Karpas-422 (cell line): ENCODE measurements at places on chromosomes 16 and 17.

DNA sequence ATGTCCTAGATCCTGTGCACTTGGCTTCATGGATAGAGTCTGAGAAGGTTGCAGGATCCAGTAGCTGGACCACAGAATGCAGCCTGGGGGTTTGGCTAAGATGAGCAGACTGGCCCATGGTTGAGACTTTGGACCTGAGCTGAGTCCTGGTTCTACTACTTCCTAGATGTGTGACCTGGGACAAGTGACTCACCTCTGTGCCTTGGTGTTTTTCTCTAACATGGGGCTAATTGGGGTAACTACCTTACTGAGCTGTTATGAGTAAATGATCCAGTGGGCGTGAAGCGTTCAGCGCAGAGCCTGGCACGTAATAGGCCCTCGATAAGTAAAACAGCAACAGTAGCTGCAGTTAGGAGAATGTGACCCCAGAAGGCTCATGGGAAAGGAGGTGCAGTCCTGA is 38.8 kb downstream of the SNX20 start:
- no peak for DNase-seq

DNA sequence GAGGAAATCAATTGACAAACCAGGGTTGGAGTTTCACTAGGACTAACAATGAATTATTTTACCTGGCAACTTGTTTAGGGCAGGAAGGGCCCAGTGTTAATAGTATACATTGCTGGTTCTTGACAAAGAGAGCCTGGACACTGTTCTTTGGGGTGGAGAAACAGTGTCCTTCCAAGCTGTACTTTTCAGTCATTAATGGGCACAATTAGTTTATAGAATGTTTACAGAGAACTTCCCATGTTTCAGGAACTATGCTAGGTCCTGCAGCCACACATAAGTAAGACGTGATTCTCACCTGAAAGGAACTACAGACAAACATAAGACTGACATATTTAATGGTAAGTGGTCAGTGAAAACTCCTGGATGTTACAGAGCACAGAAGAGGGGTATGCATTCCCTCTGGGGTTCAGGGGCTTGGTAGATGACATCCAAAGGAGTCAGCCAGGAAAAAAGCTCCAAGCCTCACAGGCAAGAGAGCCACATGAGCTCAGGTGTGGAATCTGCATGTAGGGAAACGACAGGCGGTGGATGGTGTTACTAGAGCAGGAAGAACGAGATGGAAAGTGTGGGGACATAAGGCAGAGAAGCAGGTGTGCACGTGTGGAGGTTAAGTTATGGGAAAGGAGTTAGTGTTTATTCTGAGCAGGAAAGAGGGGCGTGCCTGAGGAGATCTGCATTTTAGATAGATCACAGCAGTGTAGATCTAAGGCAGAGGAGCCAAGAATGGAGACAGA is 3.8 kb upstream of the DYNLL2 start:
- DNase-seq, result no peak

- no peak for DNase-seq
Measured at GRCh38 chr17:68969101-68969500, 13.9 kb upstream of the ABCA8 start.

DNA sequence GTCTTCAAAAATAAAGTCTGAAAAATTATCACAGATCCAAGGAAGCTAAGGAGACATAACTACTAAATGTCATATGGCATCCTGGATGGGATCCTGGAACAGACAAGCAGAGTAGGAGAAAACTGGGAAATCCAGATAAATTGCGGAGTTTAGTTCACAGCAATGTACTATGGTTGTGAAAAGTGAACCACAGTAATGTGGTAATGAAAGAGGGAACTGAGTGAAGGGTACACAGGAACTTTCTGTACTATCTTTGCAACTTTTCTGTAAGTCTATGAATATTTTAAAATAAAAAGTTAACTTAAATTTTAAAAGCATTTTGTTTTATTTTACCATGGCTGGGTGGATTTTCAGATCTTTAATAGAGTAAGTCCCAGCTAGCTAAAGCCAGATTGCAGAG is 16.3 kb downstream of the SLFN12L start:
- DNase-seq, result no peak

DNA sequence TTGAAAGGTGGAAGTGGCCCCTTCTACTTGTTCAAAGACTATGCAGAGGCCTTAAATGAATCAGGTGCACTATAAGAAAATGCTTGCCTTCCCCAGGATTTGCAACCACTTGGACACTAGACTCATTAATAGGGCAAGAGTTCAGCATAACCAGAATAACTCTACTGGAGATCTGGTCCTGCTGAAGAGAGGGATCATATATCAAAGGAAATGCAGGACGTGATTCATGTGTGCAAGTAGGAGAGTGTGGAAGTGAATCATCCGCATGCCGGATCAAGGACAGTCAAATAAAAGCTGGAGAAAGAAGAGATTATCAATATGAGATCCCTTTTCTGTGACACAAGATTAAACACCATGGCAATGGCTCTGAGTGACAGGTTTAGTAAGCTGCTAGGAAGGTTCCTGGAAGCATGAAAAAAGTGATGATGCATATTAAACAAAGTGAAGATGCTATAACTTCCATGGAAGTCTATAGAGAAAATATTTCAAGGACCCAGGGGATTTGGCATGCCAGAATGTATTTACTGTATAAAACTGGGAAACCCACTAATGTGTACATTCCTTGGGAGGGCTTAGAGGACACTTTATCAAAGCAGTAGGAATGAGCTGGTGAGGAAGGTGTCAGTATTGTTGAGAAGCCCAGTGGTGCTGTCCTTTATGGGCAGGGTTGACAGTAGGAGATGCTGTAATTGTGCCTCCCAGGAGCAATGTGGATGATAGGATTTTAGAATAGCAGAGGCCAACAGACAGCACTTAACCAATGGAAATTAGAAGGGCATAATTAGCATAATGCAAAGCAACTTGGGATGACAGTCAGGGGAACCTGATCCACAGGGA is 133.1 kb downstream of the ABCA8 start:
- DNase-seq, result no peak

DNA sequence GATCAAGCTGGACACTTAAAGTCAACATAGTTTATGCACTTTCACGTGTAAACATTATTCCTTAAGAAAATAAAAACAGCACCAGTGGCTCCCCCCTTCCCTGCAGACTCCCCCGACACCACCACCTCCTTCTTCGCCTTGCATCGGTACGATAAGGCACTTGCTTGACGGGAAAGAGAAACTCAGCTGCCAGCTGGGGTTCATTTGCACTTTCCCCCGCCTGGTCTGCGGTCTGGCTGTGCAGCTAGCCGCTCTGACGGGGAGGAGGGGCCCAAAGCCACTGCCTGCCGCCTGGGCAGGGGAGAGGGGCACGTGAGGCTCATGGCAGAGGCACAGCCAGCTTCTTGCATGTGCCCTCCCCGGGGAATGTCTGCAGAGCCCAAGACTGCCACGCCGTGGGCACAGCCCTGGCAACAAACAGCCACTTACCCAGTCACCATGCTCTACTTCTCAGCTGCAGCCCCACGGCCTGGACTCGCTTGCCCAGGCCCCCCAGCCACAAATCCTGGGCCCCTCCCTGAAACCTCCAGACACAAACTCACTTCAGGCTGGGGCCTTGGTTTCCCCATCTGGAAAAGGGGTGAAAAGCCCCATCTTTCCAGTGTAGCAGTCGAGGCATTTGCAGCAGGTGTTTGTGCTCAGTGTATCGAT is 16.5 kb upstream of the PRM1 start:
- peak; percentile 85 for DNase-seq

GRCh38 chr16:84105948-84106740 is 10.6 kb downstream of the MBTPS1 start:
- DNase-seq, result no peak

DNA sequence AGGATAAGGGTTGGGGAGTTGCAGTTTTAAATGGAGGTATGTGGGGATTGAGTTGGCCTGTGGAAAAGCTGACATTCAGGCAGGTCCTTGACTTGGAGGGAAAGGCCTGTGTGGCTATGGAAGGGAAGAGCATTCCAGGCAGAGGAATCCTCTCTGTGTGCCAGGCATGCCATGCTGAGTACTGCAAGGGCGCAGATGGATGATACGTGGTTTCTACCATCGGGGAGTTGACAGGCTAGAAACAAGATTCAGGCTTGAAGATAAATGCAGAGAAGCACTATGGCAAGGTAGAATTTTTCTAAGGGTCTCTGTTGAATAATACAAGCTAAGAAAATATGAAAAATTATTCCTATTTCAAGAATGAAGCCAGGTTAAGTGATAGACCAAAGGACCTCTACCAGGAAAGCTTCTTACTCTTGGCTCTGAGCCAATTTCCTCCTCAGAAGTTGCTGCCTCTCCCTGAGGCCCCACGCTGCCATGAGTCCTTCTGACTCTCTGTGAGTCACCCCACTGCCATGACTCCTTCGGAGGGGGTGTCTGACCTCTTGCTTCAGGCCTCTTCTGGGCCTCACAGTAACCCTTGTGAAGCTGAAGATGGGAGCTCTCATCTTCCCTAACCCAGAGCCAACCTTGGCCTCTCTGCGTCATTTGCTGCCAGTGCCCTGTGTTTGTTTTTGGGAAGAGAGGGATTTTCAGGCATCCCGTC is 75.8 kb downstream of the WNT3 start:
- DNase-seq, result no peak

GRCh38 chr16:11757671-11758545 is 15.3 kb upstream of the TXNDC11 start:
- no peak for DNase-seq

DNA sequence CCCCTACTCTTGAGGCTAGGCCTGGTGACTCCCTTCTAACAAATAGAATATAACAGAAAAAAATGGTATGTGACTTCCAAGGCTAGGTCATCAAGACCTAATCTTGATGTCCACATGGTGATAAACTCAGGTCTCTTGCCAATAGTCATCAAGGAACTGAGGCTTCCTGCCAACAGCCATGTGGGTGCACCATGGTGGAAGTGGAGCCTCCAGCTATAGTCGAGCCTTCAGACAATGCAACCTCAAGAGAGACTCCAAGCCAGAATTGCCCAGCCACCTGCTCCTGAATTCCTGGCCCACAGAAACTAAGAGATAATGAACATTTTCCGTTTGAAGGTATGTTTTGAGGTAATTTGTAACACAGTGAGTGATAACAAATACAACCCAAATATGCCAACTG is 55.9 kb upstream of the SREBF1 start:
- DNase-seq, result no peak

DNA sequence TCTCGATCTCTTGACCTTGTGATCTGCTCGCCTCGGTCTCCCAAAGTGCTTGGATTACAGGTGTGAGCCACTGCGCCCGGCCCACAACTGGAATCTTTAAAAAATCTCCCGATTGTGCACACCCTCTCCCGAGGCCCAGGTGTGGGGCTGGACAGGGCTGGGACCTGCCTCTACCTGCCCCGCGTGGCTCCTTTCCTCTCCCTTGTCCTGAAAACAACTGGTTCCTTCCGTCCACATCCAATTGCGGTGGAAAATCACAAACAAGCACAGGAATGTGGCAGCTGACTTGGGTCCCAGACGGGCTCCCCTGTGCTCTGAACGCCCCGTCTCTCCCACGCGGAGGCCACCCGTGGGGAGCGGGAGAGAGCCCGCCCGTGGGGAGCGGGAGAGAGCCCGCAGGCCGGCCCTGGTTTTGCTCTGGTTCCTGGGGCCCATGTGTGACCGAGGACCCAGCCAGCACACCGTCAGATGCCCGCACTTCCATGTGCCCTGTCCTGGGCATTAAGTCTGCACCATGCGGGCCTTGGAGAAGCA is 3.0 kb upstream of the TMEM204 start:
- DNase-seq, result no peak

- DNase-seq, result no peak
Measured at GRCh38 chr17:66712453-66712852, 122.5 kb upstream of the CACNG5 start.

DNA sequence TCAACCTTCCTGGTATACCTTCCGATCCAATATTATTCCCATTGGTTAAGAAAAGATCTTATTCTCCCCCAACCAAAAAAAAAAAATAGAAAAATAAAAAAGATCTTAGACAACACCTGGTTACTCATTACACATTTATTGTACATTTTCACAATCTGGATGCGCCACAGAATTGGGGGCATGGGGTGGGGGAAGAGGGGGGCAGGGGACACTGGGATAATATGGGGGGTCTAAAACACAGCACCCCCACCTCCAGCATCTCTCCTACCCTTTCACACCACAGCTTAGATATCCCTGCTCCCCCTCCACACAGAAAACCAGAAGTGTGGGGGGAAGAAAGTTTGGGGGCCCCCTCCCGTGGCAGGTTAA is 3.7 kb downstream of the VAMP2 start:
- DNase-seq, result no peak

GRCh38 chr16:75342308-75342811 is 90.9 kb upstream of the BCAR1 start:
- no peak for DNase-seq

- no peak for DNase-seq
Measured at GRCh38 chr16:4806280-4806679, 3.8 kb upstream of the ROGDI start.

DNA sequence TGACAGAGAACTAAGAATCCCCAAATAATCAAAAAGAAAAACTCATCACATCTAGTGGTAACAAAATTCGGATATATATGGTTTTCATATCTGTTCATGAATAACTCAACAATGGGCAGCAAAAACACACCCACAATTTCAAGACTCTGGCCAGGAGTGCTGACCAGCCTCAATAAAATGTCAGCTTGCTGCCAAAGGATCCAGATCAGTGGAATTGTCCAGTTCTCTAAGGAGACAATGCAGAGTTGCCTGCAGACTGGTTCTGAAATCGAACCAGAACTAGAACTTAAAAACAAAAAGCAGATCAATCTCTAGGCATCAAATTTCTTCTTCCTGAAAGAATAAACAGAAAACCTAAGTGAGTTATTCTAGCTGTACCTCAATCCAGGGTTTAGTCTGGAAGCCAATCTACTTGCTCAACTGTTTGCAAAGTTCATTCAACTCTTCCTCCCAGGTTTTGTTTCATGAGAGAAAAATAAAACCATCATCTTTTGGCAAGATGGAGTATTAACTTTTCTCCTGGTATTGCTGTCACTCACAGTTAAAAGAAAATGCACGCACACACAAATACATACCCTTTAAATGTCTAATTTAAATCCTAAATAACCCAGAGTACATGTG is 61.0 kb downstream of the CFDP1 start:
- DNase-seq, result no peak

- DNase-seq, result no peak
Measured at GRCh38 chr17:58641887-58642311, 49.9 kb downstream of the TEX14 start.

GRCh38 chr17:1561420-1562175 is 994 bp downstream of the PITPNA start:
- peak; percentile 73 for DNase-seq

GRCh38 chr17:42252597-42253550 is 23.3 kb downstream of the STAT5B start:
- DNase-seq, result peak; percentile 39

- no peak for DNase-seq
Measured at GRCh38 chr16:554640-555365, 5.4 kb upstream of the PRR35 start.

DNA sequence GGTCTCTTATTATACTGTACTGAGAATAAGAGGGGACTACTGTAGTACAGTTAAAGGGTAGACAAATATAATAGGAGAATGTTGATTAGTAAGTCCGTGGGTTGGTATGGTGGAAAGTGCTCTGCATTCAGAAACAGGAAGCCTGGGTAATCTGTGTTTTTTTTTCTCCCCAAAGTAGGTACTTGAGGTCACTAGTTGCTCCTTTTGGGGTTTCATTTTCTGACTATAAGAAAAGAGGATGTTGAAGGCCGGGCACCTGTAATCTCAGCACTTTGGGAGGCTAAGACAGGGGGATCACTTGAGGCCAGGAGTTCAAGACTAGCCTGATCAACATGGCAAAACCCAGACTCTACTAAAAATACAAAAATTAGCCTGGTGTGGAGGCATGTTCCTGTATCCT is 42.0 kb upstream of the MMD start:
- DNase-seq, result peak; percentile 56

GRCh38 chr16:65101009-65101408 is 20.9 kb downstream of the CDH11 start:
- no peak for DNase-seq
